ENCODE measurements at places on chromosomes 13 and 19.

GRCh38 chr19:45478454-45479238 is 10.8 kb downstream of the FOSB start:
- DNase-seq: peak; percentile 78

DNA sequence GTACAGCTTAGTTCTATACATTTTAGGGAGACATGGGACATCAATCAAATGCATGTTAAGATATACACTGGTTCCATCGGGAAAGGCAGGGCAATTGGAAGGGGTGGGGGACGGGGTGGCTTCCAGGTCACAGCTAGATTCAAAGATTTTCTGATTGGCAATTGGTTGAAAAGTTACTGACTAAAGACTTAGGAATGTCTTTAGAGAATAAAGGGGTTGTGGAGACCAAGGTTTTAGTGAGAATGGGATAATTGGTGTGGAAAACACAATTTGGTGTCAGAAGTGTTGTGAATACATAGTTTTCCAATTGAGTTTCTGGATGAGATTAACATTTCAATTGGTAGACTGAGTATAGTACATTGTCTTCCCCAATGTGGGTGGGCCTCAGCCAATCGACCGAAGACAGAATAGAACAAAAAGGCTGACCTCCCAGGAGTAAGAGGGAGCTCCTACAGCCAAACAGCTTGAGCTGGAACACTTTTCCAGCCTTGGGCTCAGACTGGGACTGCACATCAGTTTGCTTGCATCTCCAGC is 988 bp upstream of the CCDC169 start:
- no peak for DNase-seq

GRCh38 chr19:6674868-6675305 is 4.9 kb upstream of the TNFSF14 start:
- peak; percentile 68 for DNase-seq

GRCh38 chr13:90951663-90952062 is 395.8 kb upstream of the MIR17HG start:
- no peak for DNase-seq

DNA sequence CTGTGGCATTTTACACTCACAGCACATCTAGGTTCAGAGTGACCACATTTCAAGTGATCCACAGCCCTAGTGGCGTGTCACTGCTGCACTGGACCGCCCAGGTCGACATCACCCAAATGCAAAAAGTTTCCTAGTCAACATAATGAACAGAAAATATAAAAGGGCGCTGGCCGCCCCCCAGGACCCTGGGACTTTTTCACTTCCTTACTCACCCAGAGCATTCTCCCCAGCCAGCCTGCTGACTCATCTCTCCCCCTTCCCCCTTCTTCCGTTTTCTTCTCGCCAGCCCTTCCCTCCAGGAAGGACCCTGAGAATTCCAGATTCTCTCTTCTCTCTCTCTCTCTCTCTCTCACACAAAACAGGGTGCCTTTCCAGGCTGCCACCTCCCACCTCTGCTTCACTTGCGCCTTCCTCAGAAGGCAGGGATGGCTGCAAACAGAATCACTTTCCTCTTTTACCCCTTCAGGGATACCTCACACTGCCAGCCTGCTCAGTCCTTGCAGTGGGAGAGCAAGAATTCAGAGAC is 21.0 kb upstream of the GRWD1 start:
- no peak for DNase-seq

DNA sequence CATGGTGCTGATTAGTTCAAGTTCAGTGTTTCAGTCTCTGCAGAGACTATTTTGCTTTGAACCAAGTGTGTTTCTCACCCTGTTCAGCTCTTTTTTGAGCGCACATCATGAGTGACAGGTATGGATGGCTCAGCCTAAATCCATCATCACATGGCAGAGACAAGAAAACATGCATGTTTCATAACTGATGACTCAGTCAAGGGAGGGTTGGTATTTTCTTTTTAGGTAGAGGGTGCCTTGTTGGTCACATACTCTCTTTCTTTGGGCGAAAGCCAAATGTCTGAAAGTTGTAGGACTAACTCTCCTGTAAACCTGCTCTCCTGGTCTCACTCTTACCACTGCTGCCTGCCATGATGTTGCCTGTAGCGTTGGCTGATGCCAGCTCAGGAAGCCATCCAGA is 48.1 kb upstream of the RAP2A start:
- DNase-seq: no peak

GRCh38 chr13:113669755-113670341 is 2.8 kb downstream of the GRK1 start:
- no peak for DNase-seq

DNA sequence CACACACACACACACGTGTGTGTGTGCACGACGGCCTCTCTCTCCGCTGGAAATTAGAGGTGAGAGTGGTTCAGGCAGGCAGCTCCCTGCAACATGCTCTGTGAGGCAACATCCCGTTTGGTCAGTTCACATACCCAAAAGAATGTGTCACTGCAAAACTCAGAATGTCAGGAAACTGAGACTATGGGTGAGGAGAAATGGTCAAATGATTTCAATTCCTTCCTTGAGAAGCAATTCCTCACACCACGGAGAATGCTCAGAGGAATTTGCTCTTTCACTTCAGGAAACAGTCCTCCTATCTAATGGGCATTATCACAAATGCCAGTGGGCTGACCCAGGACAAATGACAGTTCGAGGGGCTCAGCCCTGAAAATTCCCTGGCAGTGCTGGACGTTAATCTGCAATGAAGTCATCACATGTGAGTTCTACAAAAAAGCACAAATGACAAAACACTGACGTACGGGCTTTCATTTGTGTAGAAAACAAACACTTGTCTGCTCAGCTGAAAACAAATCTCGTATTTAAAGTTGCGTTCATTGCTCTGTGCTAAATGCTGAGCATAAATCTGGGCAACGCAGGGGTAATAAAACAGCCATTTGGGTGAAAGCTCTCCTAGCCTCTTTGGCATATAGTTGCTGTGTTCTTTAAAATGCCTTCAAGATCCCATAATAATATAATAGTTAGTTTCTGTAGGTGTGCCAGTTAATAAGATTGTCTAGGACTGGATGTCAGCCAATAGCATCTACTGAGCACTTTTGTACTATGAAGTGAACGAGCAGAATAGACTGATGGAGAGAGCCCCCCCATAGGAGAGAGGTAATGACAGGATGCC is 18.6 kb upstream of the LATS2 start:
- no peak for DNase-seq

DNA sequence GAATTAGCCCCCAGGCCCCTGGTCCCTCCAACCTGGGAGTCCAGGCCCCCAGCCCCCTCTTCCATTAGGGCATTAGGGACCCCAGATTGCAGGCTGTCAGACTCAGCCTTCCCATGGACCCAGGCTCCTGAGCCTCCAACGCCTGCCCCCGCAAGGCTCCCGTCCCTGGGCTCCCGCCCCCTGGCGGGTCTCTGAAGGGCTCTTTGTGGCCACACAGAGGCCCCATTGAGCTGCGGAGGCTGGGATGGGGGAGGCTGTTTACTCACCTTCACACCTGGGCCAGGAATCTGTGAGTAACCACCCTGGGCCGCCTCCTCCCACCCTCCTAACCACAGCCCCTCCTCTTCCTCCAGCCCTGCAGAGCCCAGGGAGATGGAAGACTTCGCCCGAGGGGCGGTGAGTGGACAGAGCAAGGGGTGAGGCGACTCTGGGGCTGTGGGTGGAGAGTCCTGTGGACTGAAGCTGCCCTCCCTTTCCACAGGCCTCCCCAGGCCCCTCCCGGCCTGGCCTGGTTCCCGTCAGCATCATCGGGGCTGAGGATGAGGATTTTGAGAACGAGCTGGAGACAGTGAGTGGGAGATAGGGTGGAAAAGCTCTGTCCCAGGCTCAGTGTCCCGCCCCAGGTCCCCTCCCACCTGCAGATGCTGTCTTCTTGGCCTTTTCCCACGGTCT is 4.9 kb downstream of the ARHGEF1 start:
- peak; percentile 83 for DNase-seq

DNA sequence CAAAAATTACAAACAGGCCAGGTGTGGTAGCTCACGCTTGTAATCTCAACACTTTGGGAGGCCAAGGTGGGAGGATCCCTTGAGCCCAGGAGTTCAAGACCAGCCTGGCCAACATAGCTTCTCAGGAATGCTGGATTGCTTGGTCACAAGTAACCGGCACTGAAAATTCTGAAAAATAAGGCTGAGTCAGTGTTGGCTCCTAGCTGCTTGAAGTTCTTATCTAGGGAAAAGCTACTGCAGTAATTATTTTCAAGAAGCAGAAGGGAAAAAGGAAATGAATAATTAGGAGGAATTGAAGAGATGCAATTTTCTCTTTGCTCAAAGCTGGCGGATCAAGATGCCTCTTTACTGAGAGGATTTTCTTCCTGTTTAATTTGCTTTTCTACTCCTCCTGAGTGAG is 75.0 kb upstream of the GTF3A start:
- no peak for DNase-seq

- no peak for DNase-seq
These were observed 3.3 kb downstream of the P2RY11 start for GRCh38 chr19:10114651-10115391.

- DNase-seq: no peak
These were observed 7.8 kb upstream of the DGKH start for GRCh38 chr13:42040730-42041010.

DNA sequence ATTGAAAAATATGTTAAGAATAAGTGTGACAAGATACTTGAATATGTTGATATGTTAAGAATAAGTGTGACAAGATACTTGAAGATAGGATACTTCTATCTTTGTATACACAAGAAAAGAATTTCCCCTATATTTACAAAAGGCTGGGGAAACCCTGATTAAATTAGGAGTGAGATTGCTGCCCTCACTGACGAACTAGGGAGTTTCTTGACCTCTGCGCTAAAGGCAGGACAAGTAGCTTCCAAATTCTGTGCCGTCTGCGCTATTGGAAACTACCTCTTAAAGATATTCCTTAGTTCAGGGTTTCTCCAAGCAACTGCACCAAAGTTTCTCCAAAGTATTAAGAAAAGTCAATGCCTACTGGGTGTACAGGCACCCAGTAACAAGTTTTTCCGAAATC is 730 bp downstream of the ZNF260 start:
- DNase-seq: no peak

DNA sequence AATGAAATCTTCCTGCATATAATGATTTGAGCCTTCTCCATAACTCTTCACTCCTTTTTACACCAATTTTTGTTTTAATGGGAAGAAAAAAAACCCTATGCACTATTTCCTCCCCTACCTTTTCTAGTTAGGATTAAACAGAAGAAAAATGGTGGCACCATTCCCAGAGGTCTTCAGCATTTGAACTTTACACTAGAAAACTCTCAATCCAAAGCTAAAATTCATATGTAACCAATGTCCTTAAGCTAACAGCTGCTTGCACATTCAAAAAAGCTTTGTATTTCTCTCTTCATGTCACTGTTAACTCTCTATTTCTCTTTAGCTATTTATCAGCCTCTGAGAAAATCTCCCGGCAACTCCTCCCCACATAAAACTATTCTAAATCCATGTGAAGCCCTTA is 90.3 kb upstream of the UBL3 start:
- DNase-seq: no peak

GRCh38 chr19:49553451-49554271 is 25.9 kb downstream of the RCN3 start:
- DNase-seq: no peak

GRCh38 chr13:80297094-80297493 is 43.8 kb downstream of the SPRY2 start:
- no peak for DNase-seq

- DNase-seq: no peak
These were observed 35.9 kb downstream of the OXGR1 start for GRCh38 chr13:96958286-96958891.

DNA sequence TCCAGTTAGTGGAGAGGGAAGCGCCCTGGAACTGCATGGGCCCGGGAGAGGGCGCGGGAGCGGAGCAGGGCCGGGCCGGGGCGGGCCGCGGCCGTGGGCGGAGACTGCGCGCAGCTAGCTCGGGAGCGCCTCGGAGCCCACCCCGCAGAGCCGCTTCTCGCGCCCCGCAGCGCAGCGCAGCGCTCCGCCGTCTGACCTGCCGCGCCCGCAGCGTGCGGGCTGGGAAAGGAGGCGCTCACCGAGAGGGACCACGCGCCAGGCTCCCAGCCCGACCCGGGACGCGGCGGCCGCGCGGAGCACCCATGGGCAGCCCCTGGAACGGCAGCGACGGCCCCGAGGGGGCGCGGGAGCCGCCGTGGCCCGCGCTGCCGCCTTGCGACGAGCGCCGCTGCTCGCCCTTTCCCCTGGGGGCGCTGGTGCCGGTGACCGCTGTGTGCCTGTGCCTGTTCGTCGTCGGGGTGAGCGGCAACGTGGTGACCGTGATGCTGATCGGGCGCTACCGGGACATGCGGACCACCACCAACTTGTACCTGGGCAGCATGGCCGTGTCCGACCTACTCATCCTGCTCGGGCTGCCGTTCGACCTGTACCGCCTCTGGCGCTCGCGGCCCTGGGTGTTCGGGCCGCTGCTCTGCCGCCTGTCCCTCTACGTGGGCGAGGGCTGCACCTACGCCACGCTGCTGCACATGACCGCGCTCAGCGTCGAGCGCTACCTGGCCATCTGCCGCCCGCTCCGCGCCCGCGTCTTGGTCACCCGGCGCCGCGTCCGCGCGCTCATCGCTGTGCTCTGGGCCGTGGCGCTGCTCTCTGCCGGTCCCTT is at the start of gene MLNR:
TSS of gene MLNR (plus strand) at position 303 of the 820 bp plus-strand sequence. CDS start at position 303, 0 bp downstream.
- peak; percentile 47 for DNase-seq

GRCh38 chr13:75458696-75459422 is 23.1 kb downstream of the TBC1D4 start:
- no peak for DNase-seq

DNA sequence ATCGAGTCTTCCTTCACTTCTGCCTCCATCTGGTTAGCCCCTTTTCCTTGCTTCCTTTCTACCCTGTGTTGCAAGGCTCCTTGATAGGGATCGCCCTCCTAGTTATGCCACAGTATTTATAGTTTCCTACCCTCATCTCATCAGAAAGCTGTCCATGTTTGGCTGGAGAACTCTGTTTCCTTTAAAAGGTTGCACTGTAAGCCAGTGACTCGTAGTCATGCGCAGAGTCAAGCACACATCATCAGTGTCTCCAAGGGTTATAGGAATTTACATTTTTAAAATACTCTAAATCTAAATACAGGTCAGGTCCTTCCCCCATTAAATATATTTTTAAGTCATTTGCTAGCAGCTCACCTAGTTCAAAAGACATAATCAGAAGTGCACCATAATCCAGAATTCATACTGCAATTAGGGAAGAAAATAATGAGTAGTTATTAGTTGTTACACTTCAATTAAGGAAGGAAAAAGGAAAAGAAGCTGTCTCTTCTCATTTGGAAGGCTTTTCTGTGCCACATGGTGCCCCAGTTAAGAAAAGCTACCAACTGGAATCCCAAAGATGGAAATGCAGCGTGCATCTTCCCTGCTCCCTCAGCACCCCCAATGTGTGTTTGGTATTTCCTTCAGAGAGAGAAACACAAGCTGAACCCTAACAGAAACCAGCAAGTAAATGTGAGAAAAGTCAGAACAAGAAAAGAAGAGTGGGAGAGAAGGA is 81.0 kb downstream of the GPR12 start:
- DNase-seq: no peak

GRCh38 chr13:33218020-33218419 is 67.5 kb downstream of the STARD13 start:
- DNase-seq: no peak

- no peak for DNase-seq
These were observed 171.7 kb downstream of the LACC1 start for GRCh38 chr13:44051405-44051804.

- no peak for DNase-seq
These were observed 22.4 kb downstream of the NAXD start for GRCh38 chr13:110637747-110638146.
